ENCODE measurements at places on chromosomes 7 and 10.

DNA sequence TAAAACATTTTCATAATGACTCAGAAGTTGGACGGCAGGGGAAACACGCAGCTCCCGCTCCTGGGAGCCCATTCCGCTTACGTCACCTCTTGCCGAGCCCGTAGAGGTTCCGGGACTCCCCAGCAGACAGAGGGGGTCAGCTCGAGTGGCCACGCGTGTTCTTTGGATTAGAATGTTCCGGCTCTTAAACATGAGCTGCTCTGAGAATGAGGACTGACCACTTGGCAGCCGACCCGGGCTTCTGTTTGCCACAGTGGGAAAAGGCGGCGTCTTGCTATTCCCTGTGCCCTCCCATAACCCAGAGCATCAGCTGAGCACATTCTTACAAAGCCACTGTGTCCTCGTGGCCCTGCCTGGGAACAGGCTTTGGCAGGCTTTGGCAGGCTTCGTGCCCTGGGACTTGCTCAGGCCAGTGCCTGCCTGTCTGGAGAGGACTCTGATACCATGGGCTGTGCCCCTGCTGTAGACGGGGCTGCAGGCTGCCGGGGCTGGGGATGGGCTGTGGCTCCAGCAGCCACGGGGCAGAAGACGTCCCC is 40.1 kb downstream of the PFKP start:
- DNase-seq, result no peak

- no peak for DNase-seq
Observed at GRCh38 chr10:129964611-129965424, 744 bp upstream of the EBF3 start.

DNA sequence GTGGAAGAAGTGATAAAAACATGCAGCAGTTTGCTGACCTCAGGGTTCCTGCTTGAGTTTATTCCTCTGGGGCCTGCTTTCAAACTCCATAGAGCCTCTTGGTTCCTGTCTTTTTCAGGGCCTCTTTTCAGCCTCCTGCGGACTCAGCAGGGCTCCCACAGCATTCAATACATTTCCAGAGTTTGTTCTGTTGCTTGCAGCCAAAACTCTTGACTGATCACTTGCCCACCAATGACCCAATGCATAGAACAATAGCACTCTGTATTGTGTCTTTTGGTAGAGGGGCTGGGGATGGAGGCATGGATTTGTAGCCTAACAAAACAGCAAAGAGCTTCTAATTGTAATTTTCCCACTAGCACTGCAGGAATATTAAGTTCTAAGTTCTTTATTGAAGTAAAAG is 50.8 kb upstream of the CREB5 start:
- DNase-seq, result no peak

DNA sequence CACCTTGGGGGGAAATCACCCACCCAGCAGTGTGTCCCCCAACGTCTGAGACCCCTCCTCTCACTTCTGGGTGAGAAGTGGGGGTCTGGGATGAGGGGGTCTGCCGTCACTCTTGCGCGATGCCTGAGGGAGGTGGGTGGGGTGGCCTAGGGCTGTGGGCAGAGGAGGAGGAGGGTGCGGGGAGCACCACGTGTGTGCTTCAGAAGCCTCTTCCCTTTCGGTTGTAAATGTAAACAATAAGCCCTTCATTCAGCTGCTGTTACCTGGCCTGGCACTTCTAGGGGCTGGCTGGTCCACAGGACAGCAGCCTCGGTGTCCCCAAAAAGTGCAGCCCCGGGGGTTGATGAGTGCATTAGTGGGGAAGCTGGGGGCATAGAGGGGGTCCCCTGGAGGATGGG is 1.3 kb downstream of the CLIP2 start:
- no peak for DNase-seq

- DNase-seq, result no peak
Observed at GRCh38 chr10:89793649-89794254, 92.4 kb downstream of the KIF20B start.

DNA sequence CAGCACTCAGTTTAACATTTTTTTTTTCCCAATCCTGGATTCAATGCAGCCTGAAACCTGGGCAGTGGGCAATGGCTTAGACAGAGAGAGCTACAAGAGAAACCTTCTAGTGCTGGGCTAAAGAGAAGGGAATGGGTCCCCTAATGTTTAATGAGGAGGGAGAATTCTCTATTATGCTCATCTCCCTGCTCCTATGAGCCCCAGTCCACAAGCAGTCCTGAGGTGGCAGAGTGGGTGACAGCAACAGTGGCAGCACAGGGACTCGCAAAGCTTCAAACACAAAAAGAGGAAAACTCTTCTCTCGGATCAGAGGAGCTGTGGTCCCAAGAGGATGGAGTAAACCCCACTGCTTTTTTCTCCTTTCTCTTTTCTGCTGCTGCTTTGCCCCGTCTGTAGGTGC is 36.5 kb downstream of the COBL start:
- no peak for DNase-seq

- no peak for DNase-seq
Observed at GRCh38 chr10:35448687-35449662, 112.7 kb downstream of the CCNY start.

GRCh38 chr7:21300692-21301091 is 127.2 kb upstream of the SP4 start:
- DNase-seq, result no peak

DNA sequence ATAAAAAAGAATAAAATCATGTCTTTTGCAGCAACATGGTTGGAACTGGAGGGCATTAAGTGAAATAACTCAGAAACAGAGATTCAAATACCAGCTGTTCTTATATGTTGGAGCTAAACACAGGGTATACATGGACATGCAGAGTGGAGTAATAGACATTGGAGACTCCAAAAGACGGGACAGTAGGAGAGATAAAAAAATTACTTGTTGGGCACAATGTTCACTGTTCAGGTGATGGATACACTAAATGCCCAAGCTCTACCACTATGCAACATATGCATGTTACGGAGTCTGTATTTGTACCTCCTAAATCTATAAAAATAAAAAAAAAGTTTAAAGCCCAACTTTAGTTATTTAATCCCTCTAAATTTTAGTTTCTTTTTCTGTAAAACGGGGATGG is 184.6 kb upstream of the TPK1 start:
- no peak for DNase-seq

DNA sequence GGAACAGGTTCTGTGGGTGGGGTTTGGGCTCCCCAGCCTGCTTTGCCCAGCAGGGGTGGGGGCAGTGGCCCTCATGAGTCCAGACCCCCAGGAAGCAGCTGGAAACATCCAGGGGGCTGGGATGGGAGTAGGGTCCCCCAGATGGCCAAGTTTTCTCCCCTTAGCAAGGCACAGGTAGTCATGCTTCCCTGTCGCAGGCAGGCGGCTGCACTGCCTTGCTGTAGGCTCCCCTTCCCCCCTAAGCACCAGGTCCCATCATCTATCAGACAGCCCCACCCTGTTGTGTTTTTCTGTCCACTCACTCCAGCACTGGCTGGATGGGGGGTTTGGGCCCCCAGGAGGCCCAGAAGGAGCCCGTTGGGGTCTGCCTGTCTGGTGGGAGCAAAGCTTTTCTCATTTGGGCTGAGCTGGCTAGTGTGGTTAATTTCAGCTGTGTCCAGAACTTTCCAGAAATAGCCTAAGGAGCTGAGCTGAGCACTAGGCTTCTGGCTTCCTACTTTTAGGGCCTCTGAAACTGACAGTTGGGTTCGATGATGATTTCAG is 7.9 kb downstream of the BRI3 start:
- no peak for DNase-seq

DNA sequence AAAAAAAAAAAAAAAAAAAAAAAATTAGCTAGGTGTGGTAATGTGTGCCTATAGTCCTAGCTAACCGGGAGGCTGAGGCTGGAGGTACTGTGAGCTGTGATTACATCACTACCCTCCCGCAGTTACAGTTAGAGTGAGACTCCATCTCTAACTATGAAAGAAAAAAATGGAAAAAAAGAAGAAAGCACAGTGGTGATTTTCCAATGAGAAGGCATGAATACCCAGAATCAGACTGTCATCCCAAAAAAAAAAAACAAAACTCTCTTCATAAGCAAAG is 269.9 kb upstream of the MKLN1 start:
- DNase-seq, result no peak

- DNase-seq, result no peak
Observed at GRCh38 chr10:112716076-112716475, 234.0 kb upstream of the TCF7L2 start.

GRCh38 chr10:112227331-112227987 is 43.9 kb upstream of the GPAM start:
- DNase-seq, result no peak

DNA sequence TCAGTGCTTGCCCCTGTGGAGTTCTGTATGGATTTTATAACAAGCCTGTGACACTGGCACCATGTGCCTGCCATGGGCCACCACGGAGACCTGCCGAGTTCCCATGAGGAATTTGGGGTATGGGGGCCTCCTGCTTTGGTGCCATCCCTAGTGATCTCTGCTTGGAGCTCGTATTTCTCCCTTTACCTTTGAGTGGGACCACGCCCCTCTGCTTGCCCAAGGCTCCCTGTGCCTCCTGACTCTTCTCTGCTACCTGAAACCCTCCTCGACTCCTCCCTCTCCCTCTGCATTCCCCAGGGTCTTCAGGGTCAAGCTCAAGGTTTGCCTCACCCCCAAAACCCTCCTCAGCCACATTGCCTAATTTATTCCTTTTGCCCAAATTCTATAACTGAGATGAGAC is 225.0 kb downstream of the BUB3 start:
- DNase-seq, result no peak

DNA sequence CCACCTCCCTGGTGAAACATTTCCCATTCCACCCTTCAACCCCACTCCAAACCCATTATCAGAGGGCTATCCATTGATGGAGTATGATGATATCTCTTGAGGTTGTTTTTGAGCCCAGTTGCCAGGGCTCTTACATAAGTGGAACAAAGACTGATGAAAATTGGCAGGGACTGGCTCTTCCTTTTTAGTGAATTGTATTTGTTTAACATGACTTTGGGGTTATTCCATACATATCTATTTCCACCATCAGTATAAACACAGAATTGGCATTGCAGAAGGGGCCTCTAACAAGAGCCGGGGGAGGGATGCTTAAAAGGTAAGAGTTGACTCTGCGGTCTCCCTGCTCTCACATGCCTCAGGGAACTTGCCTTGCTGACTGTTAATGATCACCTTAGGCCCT is 28.9 kb downstream of the FZD1 start:
- DNase-seq, result no peak

DNA sequence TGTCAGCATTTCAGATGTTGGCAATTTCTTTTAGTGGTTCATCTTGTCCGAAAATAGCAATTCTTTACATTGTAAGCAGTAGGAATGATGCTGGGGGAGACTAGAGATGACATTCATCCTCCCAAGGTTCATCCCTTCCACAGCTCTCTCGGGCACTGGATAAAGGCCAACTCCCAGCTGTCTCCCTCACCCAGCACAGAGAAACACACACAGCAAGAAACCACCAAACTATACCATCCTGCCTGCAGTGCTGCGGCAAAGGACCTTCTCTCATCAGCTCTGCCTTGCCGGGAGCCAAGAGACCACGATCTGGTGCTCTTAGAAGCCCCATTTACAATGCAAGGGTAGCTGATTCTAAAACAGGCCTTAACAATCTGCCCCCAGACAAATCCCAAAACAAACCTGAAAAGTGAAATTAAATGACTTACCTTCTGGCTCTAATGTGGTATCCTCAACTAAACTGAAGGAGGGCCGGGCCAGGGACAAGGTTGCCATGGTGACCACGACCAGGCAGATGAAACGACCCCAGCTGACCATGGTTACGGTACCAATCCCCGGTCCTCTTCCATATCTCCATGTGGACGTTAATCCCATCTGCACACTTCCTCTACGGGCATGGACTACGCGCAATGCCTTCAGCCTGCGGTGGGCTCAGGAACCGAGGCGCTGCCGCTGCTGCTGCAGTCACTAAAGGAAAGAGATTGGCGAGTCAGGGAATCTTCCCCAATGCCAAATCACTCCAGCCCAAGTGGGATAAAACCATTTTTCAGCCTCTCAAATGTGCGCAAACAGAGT is 4.8 kb downstream of the FGFR2 start:
- DNase-seq, result no peak

- DNase-seq, result no peak
Observed at GRCh38 chr7:116653646-116654045, 18.4 kb upstream of the MET start.

DNA sequence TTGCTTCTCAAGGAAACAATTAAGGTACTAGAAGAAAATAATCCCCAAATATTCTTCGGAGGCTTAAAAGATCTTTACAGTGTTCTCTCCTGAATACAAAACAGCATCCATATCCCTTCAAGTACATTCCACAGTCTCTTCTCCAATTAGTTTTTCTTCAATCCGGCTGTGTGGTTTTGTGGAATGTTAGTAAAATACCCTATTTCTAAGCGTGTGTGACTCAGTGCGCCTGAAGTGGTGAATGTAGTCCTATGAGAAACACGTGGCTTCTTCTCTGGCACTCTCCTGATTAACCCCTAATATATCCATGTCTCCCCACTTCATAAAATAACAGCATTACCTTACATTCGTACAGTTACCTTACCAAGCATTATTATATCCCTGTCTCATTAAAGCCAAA is 570.2 kb downstream of the ARL4A start:
- DNase-seq, result no peak

DNA sequence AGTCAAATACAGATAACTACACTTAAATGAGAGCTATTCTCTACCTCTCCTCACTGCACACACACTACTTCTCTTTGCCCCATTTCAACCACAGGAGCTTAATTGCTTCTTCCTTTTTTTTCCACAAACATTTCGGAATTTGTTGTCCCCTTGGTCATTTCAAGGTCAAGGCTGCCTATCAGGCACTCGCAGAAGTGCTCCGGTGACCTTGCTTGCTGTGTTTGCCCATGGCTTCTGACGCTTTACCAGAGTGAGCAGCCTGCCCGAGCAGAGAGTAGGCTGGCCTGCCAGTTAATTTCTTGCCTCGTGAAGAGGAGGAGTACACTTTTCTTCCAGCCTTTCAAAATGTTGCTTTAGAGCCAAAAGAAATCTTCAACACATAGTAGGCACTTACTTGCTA is 297.1 kb upstream of the LRGUK start:
- no peak for DNase-seq

DNA sequence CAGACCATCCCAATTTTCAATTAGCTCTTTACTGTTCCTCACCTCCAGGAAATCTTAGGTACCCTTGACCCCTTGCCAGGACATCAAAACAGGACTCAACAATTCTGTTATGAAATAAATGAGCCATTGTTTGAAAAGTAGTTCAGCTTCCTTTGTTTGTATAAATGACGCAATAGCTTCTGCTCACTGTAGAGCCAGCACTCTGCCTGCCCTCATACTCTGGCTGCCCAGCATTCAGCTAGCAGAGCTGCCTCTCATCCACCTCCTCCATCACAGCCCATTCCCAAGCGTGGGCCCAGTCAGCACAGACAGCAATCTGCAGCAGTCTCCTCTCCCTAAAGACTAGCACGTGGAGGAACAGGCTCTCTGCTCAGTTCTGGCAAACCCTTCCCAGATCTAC is 478.6 kb downstream of the GRID1 start:
- no peak for DNase-seq
